ENCODE measurements at places on chromosomes 1 and 21. TPM values are rescaled to one million over a fixed set of nuclear protein-coding genes. Genes with fewer than 3 reads are reported as not detected.
A peak's percentile ranks its signal among the peaks of the same experiment; 100 is the strongest.

GRCh38 chr21:27371115-27371974, 404.5 kb upstream of the ADAMTS5 start:
- DNase-seq: no peak

DNA sequence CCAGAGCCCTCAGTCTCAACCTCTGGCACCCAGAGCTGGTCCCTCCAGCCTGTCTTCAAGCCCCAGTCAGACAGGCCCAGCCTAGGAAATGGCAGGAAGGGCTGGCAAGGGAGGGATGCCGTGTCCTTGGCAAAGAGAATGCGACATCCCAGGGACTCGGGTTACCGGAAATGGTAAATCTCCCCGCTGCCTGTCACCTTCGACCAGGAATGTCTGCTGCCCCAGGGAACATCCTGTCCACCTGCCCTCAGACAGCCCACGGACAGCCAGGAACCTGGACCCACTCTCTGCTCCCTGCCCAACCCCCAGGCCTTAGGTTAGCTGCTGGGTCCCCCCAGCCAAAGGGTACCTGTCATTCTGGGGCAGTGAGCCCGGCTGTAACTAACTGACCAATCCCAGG, 23.9 kb downstream of the HSPG2 start:
- no peak for DNase-seq

- no peak for DNase-seq
Observed at GRCh38 chr1:246591958-246592357, 25.7 kb downstream of the CNST start.

DNA sequence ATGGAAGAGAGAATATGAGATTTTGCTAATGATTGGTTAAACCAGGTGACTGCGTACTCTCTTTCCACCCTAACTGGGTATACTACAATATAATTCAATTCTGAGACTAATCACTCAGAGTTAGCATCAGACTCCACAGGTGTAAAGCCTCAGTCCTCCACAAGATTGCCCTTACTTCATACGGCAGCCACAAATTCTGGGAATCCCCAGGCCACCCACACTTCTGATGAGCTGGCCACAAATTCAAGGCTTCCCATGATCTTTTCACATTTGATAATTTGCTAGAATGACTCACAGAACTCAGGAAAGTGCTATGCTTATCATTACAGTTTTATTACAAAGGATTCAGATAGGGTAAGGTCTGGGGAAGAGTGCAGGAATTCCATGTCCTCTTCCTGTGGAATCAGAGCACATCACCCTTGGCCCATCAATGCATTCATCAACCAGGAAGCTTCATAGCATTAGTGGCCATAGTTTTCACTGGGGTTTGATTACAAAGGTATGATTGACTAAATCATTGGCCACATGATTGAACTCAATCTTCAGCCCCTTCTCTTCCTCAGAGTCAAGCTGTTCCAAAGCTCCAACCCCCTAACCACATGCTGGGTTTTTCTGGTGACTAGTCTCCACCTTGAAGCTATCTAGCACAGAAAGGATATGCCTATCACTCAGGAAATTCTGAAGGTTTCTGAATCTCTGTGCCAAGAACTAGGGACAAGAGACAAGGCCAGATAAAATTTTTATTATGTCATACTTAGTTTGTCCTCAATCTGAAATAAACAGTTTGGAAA, 131.7 kb downstream of the HHIPL2 start:
- peak; percentile 8 for DNase-seq

GRCh38 chr1:110628323-110629105, 22.4 kb upstream of the KCNA2 start:
- no peak for DNase-seq

DNA sequence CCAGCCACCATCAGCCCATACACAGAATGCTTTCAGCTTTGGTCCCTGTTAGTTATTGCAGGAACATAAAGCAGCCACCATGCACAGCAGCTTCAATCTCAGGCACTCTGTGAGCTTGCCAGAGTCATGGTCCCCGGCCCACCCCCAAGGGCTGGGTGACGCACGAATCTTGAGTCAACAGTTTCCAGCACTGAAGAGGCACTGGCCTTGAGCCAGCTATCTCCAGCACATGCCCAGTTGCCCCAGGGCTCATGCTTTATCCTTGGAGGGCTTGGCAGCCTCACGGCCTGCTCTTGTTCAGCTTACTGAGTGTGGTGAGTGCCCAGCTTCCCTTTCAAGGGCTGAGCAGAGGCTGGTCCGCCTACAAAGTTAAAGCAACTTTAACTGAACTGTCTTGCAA, 200.7 kb upstream of the RAB4A start:
- peak; percentile 61 for DNase-seq

DNA sequence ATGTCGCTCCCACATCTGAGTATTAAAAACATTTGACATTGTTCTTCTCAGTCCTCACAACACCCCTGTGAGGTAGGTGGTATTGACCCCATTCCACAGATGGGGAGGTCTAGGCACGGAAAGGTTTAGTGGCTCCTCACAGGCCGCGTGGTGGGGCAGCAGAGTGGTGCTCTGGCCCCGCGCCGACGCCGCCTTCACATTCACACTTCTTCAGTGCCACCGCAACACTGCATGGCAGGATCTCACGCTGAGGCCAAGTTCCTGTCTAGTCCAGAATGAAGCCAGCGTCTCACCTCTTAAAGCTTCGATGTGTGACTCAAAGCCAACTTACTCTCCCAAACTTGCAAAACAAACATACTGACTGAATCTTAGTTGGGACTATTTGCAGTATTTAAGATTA, 12.1 kb downstream of the ICMT start:
- no peak for DNase-seq

The TTF2 gene
- total RNA-seq: 15.1 TPM

All from fibroblast of villous mesenchyme (primary cell).